ENCODE measurements at places on chromosomes 11 and 22. TPM values are rescaled to one million over a fixed set of nuclear protein-coding genes. Genes with fewer than 3 reads are reported as not detected.

GRCh38 chr11:8067929-8068575 is 13.0 kb upstream of the TUB start:
- no peak for DNase-seq

DNA sequence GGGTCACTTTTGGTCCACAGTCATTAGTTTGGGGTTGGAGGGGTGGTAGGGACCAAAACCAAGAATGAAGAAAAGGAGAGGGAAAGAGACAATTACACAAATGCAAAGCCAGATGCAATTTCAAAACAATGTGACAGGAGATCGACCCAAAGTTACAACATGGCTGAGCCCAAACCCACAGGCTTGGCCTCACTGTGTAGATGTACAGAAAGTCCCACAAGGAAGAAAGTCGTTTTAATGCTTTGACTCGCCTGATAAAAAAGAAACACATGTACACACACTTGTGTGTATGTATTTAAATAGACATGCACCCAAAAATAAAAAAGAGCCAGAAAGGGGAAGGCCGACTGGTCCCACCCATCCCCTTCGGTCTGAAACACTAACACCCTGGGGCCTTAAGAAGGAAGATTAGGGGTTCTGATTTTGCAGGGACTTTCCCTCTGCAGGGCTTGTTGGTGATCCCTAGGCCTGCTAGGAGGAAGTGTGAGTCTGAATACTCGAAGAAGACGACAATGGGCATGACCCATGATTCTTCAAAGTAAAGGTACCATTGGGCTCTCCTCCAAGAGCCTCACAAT is 104.1 kb downstream of the ETS1 start:
- DNase-seq, result peak; percentile 53

The KDELR3 gene
- polyA plus RNA-seq, result not detected

DNA sequence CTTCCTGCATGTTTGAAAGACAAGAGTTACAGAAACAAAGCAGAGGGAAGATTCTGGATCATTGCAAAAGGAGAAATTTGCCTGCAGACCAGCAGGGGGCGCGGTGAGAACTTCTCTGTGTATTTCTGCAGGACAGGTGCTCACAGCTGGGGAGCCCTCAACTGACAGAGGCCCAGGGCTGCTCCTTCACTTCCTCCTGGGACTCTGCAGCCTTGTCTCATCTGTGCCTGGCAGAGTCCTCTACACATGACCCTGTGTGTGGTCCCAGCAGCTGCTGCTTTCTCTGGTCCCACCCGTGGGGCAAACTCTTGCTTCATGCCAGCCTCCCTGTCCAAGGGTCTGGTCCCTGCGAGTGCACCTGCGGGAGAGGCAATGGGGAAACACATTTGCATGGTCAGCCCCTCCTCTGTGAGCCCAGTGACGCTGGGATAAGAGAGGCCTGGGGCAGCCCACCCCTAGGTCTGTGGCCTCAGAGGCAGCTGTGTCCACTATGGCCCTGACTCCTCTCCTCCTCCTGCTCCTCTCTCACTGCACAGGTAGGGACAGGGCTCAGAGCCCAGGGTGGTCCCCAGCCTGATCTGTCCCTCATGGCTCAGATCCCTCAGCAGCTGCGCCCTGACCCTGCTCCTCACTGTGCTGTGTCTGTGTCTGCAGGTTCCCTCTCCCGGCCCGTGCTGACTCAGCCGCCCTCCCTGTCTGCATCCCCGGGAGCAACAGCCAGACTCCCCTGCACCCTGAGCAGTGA is 43.2 kb upstream of the VPREB1 start:
- DNase-seq, result no peak

DNA sequence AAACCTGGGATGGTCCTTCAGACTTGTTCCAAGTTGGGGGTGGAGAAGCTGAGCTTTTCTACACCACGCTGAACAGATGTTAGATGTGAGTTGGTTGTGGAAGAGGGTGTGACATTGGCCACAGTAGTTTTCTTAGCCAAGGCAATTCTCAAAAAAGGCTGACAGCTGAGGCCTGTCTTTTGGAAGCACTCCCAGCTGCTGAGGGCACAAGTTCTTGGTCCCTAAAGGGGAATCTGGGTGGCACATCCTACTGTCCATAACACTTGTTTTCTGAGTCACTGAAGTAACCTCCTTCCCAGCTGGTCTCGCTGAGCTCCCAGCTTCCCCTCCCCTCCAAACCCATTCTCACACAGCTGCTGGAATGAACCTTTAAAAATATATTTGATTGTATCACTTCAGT is 375.7 kb upstream of the KIRREL3 start:
- DNase-seq, result no peak

DNA sequence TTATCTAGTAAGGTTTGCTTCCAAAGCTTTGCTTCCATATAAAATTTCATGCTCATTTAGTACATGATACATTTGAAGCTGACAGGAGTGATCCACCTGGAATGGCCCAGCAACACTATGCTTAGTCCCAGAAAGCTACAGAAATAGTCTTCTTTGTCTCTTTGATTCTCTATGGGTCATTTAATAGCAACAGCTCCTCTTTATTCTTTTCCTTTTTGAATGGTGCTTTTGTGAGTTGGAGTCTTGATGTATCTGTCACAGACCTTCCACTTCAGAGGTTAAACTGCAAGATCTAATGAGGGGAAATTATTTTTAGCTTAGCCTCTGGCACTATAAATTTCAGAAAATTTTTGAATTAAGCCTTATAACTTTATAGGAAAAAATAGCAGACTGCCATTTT is 509.5 kb downstream of the KCNA4 start:
- no peak for DNase-seq

- no peak for DNase-seq
These were observed 26.8 kb downstream of the TPBGL start for GRCh38 chr11:75267171-75267970.

DNA sequence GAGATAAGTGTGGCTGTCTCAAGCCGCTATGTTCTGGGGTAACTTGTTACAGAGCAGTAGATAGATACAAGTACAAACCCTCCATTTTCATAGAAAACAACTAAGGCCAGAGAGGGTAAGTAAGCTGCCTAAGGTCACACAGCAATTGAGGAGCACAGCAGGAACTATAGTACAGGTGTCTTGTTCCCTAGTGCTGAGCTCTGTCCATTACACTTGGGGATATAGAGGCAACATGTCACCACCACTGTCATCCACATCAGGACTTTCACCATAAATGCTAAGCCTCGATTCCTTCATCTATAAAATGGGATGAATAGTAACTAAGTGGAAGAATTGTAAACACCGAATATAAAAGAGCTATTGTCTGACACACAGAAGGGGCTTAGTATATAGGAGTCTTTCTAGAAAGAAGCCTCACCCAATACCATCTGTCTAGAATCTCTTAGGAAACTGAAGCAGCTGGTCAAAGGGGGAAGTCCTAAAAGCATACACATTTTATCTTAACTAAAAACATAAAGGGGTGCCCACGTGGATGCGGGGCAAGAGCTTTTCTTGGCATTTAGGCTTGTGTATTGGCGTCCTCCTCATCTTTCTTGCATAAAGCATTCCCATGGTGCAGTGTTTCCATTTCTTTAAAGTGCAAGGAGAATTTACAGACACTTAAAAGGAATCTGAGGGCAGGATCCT is 93.8 kb upstream of the ALX4 start:
- DNase-seq, result no peak

GRCh38 chr11:47611348-47611794 is 17.2 kb upstream of the C1QTNF4 start:
- DNase-seq, result peak; percentile 20

DNA sequence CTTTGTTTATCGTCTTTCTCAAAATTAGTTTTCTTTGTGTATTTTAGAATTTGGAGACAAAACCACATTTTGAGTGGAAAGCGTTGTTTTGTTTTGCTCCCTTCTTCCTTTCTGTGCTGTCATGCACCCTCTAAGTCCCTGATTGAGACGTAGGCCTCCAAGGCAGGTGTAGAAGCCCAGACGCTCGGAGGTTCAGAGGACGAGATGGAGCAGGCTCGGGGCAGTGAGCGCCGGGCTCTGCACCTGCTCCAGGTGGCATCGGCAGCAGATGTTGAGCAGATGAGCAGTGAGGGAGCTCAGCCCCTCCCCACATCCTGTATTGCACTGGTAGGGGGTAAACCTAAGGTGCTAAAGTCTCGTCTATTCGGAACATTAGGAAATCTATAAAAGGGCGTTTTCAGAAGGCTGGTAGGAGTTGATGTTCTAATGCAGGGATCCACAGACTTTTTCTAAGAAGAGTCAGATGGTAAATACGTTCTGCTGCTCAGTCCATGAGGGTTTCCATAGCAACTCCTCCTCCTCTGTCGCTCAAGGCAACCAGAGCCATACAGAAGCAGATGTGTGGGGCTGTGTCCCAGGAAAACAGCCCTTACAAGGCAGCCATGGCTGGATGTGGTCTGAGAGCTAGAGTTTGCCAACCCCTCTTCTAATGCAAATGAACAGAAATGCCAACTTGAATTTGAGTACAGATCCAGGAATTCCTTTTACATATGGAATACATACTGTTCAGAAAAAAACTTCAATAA is 724.2 kb downstream of the BRD1 start:
- no peak for DNase-seq

The SULT4A1 gene
- polyA plus RNA-seq, result not detected

The RASSF10 gene
- polyA plus RNA-seq, result not detected

DNA sequence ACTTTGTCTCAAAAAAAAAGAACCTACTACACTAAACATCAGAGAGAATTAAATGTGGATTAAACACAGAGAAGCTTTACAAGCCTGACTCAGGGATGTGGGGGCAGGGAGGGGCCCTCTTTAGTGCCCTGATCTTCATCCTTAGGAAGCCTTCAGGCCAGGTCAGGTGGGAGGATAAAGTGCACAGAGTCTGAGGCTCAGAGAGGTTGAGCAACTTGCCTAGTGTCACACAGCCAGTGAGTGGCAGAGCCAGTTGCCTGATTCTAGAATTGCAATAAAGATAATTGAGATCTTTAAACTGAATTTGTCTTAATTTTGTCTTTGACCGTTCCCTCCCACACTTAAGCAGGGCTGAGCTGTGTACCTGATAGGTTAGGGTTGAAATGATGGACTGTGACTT is 7.2 kb downstream of the SEC14L6 start:
- DNase-seq, result no peak

GRCh38 chr11:57493507-57494503 is 21.7 kb downstream of the SLC43A1 start:
- no peak for DNase-seq

DNA sequence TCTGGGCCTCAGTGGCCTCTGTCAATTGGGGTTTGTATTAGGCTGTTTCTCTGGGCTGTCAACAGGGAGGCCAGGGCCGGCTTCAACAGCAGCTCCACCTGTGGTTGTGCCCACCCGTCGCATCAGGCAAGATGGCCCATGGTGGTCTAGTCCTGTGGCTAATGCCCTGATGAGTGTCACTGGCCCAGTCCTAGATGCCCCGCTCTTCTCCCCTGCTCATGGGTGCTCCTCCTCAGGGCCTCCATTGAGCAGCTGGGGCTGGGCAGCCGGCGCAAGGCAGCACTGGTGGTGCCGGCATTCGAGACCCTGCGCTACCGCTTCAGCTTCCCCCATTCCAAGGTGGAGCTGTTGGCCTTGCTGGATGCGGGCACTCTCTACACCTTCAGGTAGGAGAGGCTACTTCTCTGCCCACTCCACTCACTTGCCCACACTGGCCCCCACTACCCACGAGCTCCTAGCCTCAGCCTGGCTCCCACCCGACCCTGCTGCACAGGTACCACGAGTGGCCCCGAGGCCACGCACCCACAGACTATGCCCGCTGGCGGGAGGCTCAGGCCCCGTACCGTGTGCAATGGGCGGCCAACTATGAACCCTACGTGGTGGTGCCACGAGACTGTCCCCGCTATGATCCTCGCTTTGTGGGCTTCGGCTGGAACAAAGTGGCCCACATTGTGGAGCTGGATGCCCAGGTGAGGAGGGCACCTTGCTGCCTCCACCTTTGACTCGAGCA is 5.4 kb downstream of the LARGE2 start:
- DNase-seq, result peak; percentile 3

The HTR3B gene
- not detected for polyA plus RNA-seq

DNA sequence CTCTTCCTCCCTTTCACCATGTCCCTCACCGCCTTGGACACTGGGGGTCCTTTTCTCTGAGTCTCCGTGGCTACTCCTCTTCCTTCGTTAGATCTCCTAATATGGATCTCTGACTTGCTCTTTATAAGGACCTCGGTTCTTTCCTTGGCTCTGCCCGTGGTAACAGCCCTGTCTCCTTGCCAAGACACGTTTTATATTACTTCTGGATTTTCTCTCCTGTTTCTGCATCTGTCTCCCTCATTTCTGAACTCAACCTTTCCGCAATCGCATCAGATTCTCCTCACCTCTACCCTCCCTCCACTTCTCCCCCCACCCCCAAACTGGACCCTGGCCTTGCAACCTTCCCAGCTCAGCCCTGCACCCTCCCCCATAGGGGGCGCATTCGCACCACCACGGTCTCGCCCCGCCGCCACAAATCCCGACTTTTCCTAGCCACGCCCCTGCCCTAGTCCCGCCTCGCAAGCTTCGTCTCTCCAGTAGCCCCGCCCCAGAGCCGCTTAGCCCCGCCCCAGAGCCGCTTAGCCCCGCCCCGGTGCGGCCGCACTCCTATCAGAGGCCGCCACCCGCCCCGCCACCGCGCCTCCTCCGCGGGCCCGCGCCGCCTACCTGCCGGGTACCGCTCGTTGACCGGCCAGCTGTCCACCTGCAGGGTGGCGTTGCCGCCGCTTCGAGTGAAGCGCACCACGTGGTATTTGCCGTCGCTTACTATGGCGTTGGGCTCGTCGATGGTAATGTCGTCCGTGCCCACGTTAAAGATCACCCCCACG is 39.0 kb downstream of the SLC22A12 start:
- DNase-seq, result no peak

- no peak for DNase-seq
These were observed 7.4 kb upstream of the RCE1 start for GRCh38 chr11:66835768-66836405.

The CASP4 gene
- polyA plus RNA-seq, result 213 TPM

- DNase-seq, result no peak
These were observed 116.4 kb downstream of the TYR start for GRCh38 chr11:89293965-89294679.

The SLC37A2 gene
- 70.8 TPM for polyA plus RNA-seq

DNA sequence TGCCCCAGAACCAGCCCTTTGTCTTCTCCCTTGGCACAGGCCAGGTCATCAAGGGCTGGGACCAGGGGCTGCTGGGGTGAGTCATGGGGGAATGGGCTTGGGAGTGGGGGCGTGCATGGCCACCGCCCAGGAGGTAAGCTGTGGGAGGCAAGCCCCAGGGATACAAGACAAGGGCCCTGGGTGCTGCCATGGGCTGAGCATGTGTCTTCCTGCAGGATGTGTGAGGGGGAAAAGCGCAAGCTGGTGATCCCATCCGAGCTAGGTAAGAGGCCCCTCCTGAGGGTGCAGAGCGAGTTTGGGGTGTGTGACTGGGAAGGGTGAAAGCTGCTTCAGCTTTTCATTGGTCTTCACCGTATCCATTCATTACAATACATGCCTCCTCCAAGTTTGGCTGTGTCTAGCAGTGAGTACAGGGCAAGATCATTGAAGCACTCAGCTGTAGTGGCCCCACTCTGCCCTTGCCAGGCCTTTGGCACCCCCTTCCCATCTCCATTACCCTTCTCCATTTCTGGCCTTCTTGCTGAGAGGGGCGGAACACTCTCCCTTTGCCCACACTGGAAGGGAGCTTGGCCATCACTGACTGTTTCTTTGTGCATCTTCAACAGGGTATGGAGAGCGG is 2.5 kb downstream of the FKBP2 start:
- no peak for DNase-seq

GRCh38 chr11:17650127-17650911 is 69.1 kb upstream of the MYOD1 start:
- DNase-seq, result no peak

The GGTLC3 gene
- polyA plus RNA-seq, result not detected

- DNase-seq, result no peak
These were observed 2.3 kb upstream of the C1QTNF6 start for GRCh38 chr22:37190262-37190780.

The MCHR1 gene
- polyA plus RNA-seq, result not detected

GRCh38 chr11:119486691-119487259 is 63.8 kb upstream of the THY1 start:
- DNase-seq, result no peak
